ENCODE measurements at places on chromosomes 12 and 14.

DNA sequence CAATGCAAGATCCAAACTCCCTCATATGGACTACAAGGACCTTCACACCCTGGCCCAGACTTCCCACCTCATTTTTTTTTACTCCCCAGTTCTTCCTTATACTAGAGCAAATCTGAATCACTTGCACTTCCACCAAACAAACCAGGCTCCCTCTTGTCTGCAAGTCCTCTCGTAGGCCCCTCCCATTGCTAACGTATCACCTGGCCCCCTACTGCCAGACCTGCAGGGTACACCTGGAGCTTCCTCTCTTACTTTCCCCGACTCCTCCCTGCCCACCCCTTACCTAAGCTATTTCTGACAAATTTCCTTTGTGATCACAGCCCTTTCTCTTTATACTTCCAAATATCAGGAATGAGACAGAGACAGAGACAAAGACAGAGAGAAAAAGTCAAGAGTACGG lies 463.9 kb downstream of the GALC start:
- no peak for DNase-seq

DNA sequence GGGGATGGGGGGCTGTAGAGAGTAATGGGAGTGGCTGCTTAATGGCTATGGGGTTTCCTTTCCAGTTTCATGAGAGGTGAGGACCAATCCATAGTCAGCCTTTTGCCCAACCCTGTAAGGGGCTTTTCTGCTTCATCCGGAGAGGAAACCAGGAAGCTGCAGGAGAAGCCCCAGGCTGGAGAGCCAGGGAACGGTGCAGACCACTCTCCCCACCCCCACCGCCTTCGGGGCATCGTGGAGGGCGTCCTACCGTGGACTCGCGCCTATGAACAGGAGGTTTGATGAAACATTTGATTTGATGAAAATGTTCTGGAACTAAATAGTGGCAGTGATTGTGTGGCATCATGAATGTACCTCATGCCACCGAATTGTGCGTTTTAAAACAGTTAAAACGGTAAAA lies 204.3 kb upstream of the DIO3 start:
- no peak for DNase-seq

DNA sequence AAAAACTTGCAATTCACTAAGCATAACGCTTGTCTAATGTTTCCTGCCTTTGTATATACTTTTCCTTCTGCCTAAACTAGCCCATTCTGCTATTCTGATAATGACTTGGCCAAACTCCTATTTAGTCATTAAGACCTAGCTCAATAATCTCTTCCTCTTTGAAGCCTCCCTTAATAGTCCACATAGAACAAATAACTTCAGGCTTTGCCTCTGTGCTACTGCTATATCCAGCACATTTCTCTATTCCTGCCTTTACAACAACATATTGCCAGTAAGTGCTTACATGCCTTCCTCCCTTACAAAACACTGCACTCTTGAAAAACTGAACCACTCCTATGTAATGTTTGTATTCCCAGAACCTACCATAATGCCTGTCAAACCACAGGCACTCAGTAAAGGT lies 13.8 kb downstream of the PRICKLE1 start:
- DNase-seq = no peak

GRCh38 chr12:130978785-130979184 lies 25.1 kb downstream of the ADGRD1 start:
- no peak for DNase-seq

Data from CD4-positive, alpha-beta T cell treated with Interleukin-10 for 1 hour (primary cell).